ENCODE measurements at places on chromosomes 6 and 20.

GRCh38 chr20:58893355-58894120 lies 41.0 kb downstream of the GNAS start:
- H3K36me3 ChIP-seq = no peaks in the 10 kb centered on the region
- peak overlapping the region; percentile 100 for H3K27ac ChIP-seq
- H3K4me1 ChIP-seq = peaks cover 47% of the 10 kb centered on the region
- peak overlapping the region; percentile 89 for H3K4me3 ChIP-seq
- DNase-seq = no peak

GRCh38 chr6:6392214-6393068 lies 72.0 kb upstream of the F13A1 start:
- no peaks in the 10 kb centered on the region for H3K27me3 ChIP-seq
- H3K36me3 ChIP-seq = no peaks in the 10 kb centered on the region
- H3K4me1 ChIP-seq = no peaks in the 10 kb centered on the region
- H3K27ac ChIP-seq = no peak overlapping the region
- no peak overlapping the region for H3K4me3 ChIP-seq

DNA sequence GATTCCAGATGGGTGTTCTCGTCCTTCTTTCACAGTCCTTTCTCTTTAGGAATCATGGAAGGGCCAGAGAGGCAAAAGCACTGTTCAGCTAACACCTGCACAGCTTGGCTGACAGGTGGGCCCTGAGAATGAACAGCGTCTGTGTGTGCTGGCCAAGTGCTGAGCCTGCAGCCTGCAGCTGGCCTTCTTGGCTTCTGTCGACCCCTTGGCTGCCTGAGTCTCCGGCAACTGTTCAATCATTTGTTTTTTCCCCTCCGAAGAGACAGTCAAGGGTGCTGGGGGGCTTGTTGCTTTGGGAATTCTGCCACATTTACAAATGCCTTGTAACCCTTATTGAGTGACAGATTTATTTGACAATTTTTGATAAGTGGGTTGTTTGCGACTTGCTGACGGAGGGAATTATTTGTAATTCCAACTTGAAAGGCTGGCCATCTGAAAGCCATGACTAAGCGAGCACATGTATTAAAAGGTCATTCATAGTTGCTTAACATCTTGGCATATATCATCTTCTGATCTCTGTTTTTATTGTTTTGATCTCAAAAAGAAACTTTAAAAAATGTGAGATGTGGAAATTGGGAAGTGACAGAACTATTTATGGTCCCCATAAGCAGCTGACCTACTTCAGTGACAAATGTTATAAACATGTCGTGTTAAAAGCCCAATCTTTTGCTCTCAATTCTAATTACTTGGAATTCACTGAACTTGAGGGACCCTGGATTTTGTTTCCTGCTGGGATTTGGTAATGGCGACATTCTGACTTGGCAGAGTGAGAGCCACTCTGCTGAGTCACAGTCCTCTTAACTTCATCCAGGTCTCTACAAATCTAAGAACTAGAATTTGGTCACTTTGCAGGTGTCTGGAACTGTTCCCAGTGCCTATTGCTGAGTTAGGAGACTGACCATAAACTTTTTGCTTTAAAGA lies 41.9 kb upstream of the FERMT1 start:
- no peak overlapping the region for H3K4me3 ChIP-seq
- no peaks in the 10 kb centered on the region for H3K27me3 ChIP-seq
- no peak for DNase-seq

GRCh38 chr20:63941282-63942081 lies 14.7 kb downstream of the UCKL1 start:
- DNase-seq = no peak
- H3K27me3 ChIP-seq = no peaks in the 10 kb centered on the region
- no peak overlapping the region for H3K4me3 ChIP-seq
- no peaks in the 10 kb centered on the region for H3K4me1 ChIP-seq
- peak overlapping the region; percentile 33 for H3K27ac ChIP-seq

DNA sequence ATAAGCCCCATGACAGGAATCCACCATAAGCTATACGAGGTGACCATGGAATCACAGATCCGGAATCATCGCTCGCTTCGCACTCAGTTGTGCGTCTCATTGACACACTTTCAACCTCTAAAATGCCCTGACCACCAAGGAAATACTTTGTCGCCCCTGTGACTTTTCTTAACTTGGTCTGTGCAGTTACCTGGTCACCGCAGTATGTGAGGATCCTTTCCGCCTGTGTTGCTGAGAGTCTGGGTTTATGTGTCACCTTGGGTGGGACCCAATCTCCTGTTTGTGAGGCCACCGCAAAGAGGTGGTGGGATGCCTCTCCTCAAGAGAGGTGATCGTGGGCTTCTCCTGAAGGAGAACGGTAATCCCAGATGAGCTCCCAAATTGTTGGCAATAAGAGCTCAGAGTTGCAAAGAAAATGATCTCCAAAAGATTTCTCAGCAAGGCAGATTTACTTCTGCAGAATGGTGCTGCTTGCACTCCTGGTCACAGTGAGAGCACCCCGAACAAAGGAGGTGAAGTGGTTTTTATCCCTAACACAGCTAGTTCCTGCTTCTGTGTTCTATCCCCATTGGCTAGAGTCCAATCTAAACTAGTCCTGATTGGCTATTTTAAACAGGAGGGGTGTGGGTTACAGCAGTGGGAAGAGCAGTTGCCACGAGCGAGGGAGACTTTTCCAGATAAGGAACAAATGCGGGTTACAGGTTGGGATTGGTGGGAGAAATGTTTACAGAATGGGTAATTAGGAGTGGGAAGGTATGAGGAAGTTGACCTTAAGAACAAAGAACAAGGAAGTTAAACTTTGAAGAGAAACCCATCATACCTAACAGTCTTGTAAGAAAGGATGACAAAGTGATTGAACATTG lies 9.1 kb upstream of the ZNFX1 start:
- H3K4me3 ChIP-seq = no peak overlapping the region
- no peaks in the 10 kb centered on the region for H3K4me1 ChIP-seq
- DNase-seq = no peak

Measured in ascending aorta (tissue), 2 donors.